Mesothelial cell of epicardium (in vitro differentiated cells): ENCODE measurements at places on chromosomes 11 and 22.
A peak's percentile ranks its signal among the peaks of the same experiment; 100 is the strongest.

- peaks cover 24% of the 10 kb centered on the region for H3K27me3 ChIP-seq
- no peak overlapping the region for H3K4me3 ChIP-seq
- DNase-seq: no peak
- peaks cover 6% of the 10 kb centered on the region for H3K4me1 ChIP-seq
Observed at GRCh38 chr11:132060567-132060966, 690.2 kb downstream of the NTM start.

- peak; percentile 45 for DNase-seq
- no peak overlapping the region for H3K4me3 ChIP-seq
- no peaks in the 10 kb centered on the region for H3K36me3 ChIP-seq
- H3K4me1 ChIP-seq: peaks cover 1% of the 10 kb centered on the region
Observed at GRCh38 chr22:48576333-48577013, 1251.2 kb downstream of the BRD1 start.

DNA sequence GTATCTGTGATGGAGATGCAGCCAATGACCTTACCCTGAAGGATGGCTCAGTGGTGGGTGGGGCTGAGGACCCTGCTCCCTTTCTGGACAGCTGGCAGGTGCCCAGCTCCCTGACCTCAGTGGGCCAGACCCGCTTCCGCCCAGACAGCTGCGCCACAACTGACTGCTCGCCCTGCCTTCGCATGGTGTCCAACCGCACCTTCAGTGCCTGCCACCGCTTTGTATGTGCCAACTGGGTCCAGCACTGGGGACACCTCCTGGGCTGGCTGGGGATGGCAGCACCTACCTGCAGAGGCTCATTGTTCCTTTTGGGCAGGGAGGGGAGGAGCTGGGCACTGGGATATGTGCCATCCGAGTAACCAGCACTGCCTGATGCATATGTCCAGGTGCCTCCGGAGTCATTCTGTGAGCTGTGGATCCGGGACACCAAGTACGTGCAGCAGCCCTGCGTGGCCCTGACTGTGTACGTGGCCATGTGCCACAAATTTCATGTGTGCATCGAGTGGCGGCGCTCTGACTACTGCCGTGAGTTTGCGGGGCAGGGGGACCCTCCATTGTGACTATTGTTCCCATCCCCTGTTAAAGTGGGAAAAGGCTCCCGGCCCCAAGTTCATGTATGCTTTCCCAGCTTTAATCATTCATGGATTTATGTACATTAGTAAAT, 84.8 kb downstream of the OTOG start:
- H3K27me3 ChIP-seq: peaks cover 37% of the 10 kb centered on the region
- H3K36me3 ChIP-seq: no peaks in the 10 kb centered on the region
- H3K4me3 ChIP-seq: no peak overlapping the region
- H3K4me1 ChIP-seq: no peaks in the 10 kb centered on the region

DNA sequence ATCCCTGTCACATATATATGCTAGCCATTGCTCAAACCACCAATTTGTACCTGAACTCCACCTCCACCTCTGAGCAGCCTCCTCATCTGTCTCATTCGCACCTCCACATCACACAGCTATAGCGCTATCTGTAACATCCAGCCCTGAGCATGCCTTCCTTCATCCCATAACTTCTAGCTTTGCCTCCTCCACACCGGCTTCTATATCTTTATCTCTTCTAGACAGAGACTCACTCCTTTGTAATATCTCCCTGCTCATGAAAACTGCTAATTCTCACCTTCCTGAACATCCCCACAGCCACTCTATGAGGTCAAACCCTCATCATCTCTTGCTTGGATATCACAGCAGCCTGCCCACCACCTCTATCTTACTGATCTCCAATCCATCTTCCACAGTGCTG, 5.9 kb downstream of the SIAE start:
- H3K4me3 ChIP-seq: no peak overlapping the region
- no peak for DNase-seq
- no peak overlapping the region for H3K27ac ChIP-seq
- H3K36me3 ChIP-seq: no peaks in the 10 kb centered on the region

- no peak overlapping the region for H3K27ac ChIP-seq
- H3K36me3 ChIP-seq: no peaks in the 10 kb centered on the region
- H3K4me3 ChIP-seq: no peak overlapping the region
- H3K4me1 ChIP-seq: no peaks in the 10 kb centered on the region
- no peak for DNase-seq
- H3K27me3 ChIP-seq: peaks cover 28% of the 10 kb centered on the region
Observed at GRCh38 chr11:132814410-132814809, 717.9 kb downstream of the OPCML start.

DNA sequence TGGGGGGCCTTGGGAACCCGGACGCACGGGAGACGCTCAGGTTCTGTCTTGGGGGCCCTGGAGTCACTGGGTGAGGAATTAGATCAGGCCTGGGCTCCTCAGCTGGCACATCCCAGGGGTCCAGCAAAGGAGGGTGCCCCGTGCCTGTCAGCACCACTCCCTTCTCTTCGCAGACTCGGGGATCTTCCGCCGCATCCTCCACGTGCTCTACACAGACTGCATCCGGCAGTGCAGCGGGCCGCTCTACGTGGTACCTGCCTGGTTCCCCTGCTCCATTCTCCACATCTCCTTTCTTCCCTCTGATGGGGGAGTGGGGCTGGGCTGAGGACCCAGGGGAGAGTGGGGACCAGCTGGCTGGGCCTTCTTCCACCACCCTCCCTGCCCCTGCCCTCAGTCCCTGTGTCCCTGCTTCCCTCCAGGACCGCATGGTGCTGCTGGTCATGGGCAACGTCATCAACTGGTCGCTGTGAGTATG, 6.7 kb upstream of the TAGLN start:
- peaks cover 3% of the 10 kb centered on the region for H3K4me1 ChIP-seq
- peaks cover 9% of the 10 kb centered on the region for H3K36me3 ChIP-seq
- H3K27ac ChIP-seq: no peak overlapping the region
- H3K27me3 ChIP-seq: no peaks in the 10 kb centered on the region

DNA sequence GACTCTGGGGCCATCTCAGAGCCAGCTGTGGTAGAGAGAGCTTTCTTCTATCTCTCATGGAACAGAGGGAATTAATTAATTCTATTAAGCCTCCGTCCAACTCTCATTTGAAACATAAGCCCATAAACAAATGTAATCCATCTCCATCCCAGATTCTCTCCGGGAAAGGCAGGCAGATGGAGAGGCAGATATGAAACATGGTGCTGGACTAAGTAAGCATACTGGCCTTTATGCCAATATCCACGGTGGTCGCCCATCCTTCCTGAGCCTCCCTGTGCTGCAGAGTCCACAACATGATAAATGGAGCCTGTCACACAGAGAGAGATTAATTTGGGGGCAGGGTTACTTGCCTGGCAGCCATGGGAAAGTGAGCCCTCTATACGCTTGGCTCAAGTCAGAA, 44.8 kb downstream of the PRR5L start:
- no peak overlapping the region for H3K27ac ChIP-seq
- H3K4me1 ChIP-seq: peaks cover 22% of the 10 kb centered on the region
- DNase-seq: no peak
- no peak overlapping the region for H3K4me3 ChIP-seq
- H3K36me3 ChIP-seq: no peaks in the 10 kb centered on the region
- H3K27me3 ChIP-seq: no peaks in the 10 kb centered on the region

DNA sequence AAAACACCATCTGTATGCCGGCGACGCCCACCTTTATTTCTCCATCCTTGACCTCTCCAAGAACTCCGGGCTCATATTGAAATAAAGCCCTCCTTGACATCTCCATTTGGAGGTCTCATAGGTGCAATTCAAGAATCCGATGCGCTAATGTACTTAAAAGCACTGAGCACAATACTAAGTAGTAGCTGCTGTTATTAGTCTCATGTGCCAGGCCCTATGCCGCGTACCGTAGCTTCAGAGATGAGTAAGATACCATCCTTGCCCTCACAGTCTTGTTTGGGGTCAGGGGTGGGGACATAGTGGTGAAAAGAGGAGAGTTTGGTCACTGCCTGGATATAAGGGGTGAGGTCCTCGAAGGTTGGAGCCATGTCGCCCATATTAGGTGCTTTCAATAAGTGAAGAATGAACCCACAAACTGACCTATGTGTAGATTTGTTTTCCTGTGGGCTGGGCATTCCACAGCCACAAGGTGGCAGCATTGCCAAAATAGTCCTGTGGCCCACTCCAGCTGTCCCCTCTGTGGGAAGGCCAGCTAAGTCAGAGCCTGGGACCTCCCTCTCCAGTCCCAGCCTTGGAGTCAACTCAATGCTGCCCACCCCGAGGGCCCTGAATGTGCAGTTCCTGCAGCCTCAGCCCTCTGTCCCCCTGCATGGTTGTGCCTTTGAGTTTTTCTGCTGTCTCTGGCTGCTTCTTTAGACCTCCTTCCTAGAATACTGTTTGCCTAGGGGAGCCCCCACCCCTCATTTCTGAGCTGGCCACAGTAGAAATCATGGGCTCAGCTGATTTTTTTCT, 6.5 kb downstream of the DCPS start:
- H3K4me1 ChIP-seq: peaks cover 10% of the 10 kb centered on the region
- H3K4me3 ChIP-seq: no peak overlapping the region
- H3K27me3 ChIP-seq: no peaks in the 10 kb centered on the region
- no peak overlapping the region for H3K27ac ChIP-seq
- peak; percentile 48 for DNase-seq

GRCh38 chr11:47532597-47533213, 20.2 kb downstream of the CELF1 start:
- no peak for DNase-seq
- H3K27ac ChIP-seq: peak overlapping the region; percentile 81
- peaks cover 19% of the 10 kb centered on the region for H3K4me1 ChIP-seq
- no peak overlapping the region for H3K4me3 ChIP-seq
- H3K36me3 ChIP-seq: peaks cover 5% of the 10 kb centered on the region

GRCh38 chr22:42340150-42340549, 69.7 kb upstream of the TCF20 start:
- H3K27me3 ChIP-seq: peaks cover 29% of the 10 kb centered on the region
- H3K36me3 ChIP-seq: no peaks in the 10 kb centered on the region
- peak overlapping the region; percentile 13 for H3K4me3 ChIP-seq
- H3K4me1 ChIP-seq: peaks cover 27% of the 10 kb centered on the region
- DNase-seq: no peak

DNA sequence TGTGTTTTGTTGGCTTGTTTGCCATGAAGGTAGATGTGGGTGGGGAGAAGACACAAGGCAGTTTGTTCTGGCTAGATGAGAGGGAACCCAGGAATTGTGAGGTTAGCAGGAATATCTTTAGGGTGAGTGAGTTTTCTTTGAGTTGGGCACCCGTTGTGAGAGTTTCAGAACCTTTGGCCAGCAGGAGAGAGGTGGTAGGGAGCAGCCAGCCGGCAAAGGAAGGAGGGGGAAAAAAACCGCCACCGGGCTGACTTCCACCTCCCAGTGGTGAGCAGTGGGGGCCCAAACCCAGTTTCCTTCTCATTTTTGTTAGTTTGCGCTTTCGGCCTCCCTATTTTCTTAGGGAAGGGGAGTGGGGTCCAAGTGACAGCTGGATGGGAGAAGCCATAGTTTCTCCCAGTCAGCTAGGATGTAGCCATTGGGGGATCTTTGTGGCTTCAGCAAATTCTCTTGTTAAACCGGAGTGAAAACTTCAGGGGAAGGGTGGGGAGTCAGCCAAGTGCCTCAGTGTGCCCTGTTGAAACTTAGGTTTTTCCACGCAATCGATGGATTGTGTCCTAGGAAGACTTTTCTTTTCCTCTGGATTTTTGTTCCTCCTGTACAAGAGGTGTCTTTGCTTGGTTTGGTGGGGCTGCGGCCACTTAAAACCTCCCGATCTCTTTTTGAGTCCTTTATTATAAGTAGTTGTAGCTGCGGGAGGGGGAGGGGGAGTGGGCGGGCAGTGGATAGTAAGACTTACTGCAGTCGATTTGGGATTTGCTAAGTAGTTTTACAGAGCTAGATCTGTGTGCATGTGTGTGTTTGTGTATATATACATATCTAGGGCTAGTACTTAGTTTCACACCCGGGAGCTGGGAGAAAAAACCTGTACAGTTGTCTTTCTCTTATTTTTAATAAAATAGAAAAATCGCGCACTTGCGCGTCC, 1.1 kb upstream of the GCAT start:
- H3K36me3 ChIP-seq: no peaks in the 10 kb centered on the region
- H3K27me3 ChIP-seq: no peaks in the 10 kb centered on the region
- H3K4me3 ChIP-seq: peak overlapping the region; percentile 80
- H3K27ac ChIP-seq: peak overlapping the region; percentile 80

DNA sequence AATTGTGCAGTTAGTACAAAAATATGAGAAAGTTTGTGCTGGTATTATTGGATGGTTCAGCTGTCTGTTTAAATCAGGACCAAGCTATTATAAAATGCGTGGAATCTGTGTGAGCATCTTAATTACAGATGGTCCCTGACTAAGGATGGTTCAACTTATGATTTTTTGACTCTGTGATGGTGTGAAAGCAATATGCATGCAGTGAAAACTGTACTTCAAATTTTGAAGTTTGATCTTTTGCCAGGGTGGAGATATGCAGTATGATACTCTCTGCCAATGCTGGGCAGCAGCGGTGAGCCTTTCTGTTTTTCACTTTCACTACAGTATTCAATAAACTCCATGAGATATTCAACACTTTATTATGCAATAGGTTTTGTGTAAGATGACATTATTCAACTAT, 189.3 kb downstream of the CHST1 start:
- DNase-seq: no peak
- no peaks in the 10 kb centered on the region for H3K36me3 ChIP-seq
- peaks cover 39% of the 10 kb centered on the region for H3K27me3 ChIP-seq
- H3K27ac ChIP-seq: no peak overlapping the region
- H3K4me1 ChIP-seq: peaks cover 7% of the 10 kb centered on the region
- no peak overlapping the region for H3K4me3 ChIP-seq

GRCh38 chr22:38788021-38788816, 5.7 kb downstream of the DNAL4 start:
- peak overlapping the region; percentile 92 for H3K27ac ChIP-seq
- no peaks in the 10 kb centered on the region for H3K27me3 ChIP-seq
- H3K36me3 ChIP-seq: peaks cover 3% of the 10 kb centered on the region
- DNase-seq: no peak

GRCh38 chr11:65207918-65208784, 26.4 kb downstream of the CAPN1 start:
- no peaks in the 10 kb centered on the region for H3K27me3 ChIP-seq
- no peak for DNase-seq
- H3K4me3 ChIP-seq: no peak overlapping the region
- H3K36me3 ChIP-seq: peaks cover 28% of the 10 kb centered on the region

DNA sequence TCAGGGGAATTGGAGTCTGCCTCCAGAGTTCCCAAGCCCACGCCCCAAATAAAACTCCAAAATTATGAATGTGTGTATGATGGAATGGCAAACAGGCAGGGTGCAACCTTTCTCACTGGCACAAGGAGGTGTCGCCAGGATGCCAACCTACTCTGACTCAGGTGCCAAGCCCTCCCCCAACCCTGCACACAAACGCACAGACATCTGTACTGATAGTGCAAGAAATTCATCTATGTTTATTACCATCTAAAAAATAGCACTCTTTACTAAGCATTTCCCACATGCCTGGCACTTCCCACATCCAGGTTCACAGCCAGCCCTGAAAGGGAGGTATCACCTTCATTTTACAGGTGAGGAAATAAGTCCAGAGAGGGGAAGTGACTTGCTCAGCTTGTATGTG, 1.2 kb downstream of the PLA2G3 start:
- DNase-seq: no peak
- H3K27ac ChIP-seq: no peak overlapping the region
- no peak overlapping the region for H3K4me3 ChIP-seq

GRCh38 chr11:67577951-67578350, 5.7 kb upstream of the GSTP1 start:
- peaks cover 9% of the 10 kb centered on the region for H3K27me3 ChIP-seq
- DNase-seq: no peak
- H3K4me1 ChIP-seq: peaks cover 34% of the 10 kb centered on the region
- H3K27ac ChIP-seq: no peak overlapping the region
- no peaks in the 10 kb centered on the region for H3K36me3 ChIP-seq

- no peak overlapping the region for H3K4me3 ChIP-seq
- H3K27ac ChIP-seq: no peak overlapping the region
- H3K4me1 ChIP-seq: no peaks in the 10 kb centered on the region
- H3K36me3 ChIP-seq: no peaks in the 10 kb centered on the region
Observed at GRCh38 chr11:132357811-132358572, 987.6 kb downstream of the NTM start.
